Myocyte (in vitro differentiated cells): ENCODE measurements at places on chromosomes 4 and X. TPM values are rescaled to one million over a fixed set of nuclear protein-coding genes. Genes with fewer than 3 reads are reported as not detected.

RTL5 gene
- 1.1 and 1.7 TPM in 2 replicates for total RNA-seq

IL21 gene
- not detected in 2 replicates for total RNA-seq

NCAPG gene
- total RNA-seq, result 1.5 and 1.8 TPM in 2 replicates

HSFX3 gene
- total RNA-seq, result 0.32 TPM in 1 of 2 replicates, not detected in the other

TADA2B gene
- total RNA-seq, result 20.6 and 21.7 TPM in 2 replicates

TMPRSS11F gene
- total RNA-seq, result not detected in 2 replicates

NPY5R gene
- not detected in 2 replicates for total RNA-seq

UNC5C gene
- 0.31 and 0.35 TPM in 2 replicates for total RNA-seq

MAGEA4 gene
- total RNA-seq, result not detected in 2 replicates

DNA sequence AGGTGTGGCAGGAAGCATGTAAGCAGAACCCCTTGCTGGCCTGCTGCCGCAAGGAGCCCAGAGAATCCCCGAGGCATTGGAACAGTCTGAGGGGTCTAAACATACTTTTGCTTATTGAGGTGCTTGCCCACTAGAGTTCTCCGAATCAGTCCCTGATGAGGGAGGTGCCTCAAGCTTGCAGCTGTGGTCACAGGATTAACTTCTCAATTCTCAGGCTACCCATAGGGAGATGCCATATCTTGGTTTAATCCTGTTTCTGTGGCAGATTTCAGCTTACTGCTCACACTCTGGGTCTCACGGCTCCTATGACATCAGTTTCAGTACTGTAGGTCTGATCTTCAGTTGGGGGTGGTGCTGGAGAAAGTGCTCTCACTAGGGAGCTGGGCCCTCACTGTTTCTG is 39.9 kb downstream of the CCNG2 start:
- DNase-seq, result peak; percentile 36

DNA sequence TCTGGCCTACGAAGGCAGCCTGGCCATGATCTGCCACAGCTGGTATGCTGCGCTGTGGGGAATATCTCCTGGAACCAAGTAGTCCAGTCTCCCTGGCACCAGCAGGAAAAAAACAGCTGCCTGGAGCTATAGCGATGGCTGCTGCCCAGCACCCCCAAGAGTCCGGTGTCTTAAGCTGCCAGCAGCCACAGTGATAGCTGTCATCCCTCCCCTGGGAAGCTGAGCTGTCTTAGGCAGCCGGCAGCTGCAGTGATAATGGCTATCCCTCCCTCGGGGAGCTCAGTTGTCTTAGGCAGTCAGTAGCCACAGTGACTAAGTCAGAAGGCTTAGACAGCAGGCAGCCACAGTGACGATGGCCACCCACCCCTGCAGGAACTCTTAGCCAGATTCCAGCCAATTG is 205.1 kb downstream of the STPG2 start:
- DNase-seq, result peak; percentile 44

DNA sequence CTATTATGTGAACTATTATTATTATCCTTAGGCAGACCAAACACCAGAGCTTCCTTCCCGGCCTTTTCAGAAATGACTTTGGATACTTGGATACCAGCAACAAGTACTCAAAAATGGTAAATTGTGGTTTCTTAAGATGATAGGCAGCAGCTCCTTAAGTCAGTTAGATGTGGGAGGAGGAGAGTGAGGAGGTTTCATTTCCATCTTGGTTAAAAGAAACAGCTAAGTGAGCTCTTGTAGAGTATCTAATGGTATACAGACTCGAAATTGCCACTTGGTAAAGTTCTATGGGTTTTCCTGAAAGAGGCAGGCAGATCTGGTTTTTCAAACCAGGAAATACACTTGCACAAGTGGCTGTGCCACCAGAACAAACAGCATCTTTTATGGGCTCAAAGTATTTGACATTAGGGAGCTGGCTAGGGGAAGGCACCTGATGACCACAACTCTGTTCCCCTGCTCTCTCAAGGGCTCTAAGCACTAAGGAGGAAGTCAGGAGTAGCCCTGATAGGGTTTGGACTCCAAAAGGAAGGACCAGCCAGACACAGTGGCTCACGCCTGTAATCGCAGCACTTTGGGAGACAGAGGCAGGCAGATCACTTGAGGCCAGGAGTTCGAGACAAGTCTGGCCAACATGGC is 130.9 kb downstream of the TMEM164 start:
- no peak for DNase-seq

DNA sequence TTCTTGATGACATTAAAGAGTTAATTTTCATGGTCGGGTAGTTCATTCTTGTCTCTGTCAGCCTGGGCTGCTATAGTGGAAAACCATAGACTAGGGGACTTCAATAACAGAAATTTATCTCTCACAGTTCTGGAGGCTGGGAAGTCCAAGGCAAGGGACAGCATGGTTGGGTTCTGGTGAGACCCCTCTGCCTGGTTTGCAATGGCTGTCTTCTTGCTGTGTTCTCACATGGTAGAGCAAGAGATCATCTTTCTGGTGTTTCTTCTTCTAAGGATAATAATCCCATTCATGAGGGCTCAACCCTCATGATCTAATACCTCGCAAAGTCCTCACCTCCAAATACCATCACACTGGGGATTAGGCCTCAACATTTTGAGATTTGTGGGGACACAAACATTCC is 50.1 kb downstream of the RHOH start:
- DNase-seq, result no peak

GRCh38 chrX:116009346-116009745 is 161.2 kb upstream of the AGTR2 start:
- no peak for DNase-seq

- DNase-seq, result no peak
Measured at GRCh38 chrX:71177327-71177726, 32.7 kb downstream of the NLGN3 start.

DNA sequence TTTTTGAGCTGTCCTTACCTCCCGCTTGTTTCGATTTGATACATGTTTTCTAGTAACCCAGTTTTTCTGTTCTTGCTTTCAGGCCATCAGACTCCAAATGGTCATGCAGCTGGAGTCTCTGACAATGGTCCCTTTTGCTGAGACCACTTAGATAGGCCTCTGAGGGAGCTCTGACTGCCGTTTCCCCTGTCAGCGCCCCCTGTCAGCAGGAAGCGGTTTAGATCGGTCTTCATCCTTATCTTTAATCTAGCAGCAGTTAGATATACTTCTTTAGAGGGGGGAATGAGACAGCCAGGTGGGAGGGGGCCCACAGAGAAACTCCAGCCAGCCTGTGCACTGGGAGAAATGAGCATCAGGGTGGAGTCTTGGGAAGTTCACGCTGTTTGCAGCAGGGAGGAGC is 457.9 kb downstream of the GPAT3 start:
- DNase-seq, result no peak

DNA sequence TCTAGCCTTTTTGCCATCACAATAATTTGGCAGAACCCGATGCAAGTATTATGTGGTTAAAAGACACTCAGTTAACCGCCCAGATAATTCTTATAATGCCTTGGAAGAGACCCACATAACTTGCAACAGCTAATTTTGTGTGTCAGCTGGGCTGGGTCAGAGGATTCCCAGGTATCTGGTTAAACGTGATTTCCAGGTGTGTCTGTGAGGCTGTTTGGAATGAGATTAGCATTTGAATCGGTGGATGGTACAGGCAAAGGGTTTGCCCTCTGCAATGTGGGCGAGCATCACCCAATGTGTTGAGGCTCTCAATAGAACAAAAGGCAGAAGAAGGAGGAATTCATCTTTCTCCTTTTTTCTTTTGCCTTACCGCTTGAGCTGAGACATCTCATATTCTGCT is 314.2 kb upstream of the PUDP start:
- no peak for DNase-seq

GRCh38 chrX:136953867-136954787 is 73.6 kb upstream of the RBMX start:
- peak; percentile 67 for DNase-seq

DNA sequence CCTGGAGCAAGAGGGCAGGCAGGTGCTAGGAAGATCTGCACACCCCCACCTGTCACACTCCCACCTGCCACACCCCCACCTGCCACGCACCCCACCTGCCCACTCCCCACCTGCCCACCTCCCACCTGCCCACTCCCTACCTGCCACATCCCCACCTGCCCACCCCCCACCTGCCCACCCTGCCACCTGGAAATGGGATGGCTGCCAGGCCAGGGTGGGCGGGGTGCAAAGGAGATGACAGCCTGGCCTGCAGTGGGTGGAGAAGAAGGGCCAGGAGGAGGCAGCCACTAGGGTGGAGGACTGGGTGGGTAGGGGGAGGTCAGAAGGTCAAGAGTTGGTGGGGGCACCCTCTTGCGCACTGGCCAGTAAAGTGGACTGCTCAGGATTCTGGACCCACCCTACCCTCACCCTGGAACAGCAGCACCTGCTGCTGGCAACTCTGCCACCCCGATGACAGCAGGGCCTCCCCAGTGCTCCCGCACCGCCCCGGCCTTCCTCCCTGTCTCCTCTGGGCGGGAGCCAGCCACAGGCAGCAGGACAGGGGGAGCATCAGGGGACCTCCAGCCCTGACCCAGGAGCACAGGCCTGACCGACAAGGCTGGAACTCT is 66.8 kb upstream of the NKX1-1 start:
- no peak for DNase-seq

DNA sequence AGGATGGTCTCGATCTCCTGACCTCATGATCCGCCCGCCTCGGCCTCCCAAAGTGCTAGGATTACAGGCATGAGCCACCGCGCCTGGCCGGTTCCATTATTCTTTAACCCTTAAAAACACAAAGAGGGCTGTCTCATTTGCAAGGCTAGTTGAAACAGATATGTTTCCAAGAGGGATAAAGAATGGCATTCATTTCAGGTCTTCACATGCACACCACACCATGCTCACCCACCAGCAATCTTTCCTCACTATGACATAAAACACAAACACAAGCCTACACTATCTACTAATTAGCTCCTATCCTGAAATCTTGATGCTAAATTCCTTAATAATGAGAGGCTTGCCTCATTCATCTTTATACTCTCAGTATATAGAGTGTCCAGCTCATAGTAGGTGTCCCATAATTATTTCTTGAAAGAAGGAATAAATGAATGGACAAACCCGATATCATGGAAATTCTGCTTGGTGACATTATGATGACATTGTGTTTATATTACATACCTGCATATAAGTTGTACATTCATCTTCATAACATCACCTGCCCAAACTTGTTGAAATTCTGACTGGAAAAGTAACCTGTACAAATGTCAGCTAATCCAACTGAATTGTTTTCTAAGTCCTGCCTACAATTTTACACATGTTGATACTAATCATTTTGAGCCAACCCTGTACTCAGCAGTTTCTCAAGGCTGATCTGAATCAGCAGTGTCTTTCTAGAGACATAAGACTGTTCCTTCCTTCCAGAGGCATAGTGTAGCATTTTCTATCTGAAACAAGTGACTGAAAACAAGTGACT is 408.5 kb downstream of the KLHL13 start:
- no peak for DNase-seq

DNA sequence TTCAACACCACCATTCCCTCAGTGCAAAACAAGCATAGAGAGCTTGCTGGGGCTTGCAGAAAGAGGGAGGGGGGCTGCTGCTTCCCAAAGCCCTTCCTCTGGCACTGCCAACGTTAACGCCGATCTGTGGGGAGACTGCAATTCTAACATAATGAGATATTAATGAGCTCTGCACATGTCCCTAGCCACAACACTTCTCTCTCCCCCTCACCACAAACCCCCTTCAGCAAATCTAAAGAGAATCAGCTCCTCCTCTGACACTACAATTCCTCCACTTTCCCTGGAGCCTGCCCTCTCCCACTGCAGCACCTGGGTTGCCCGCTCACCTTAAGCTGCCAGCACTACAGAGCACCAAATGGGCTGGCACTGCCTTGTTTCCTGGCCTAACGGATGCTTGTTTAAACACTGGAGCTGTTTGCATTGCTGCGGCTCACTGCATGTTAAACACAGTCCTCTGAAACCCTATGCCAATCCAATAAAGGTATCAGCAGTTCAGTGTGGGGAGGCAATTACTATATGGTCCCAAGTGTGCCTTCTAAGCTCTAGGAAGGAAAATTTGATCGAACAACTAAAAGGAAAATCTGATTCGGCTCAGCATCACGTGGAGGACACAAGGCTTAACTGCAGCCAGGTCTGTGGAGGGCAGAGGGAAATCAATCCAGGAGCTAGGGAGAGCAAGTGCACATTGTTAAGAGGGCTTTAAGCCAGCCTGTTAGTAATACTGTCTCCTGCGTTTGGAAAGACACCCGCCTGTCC is 232.4 kb downstream of the MAML3 start:
- no peak for DNase-seq

- no peak for DNase-seq
Measured at GRCh38 chrX:18537524-18537923, 112.1 kb downstream of the CDKL5 start.

GRCh38 chr4:108849611-108850168 is 86.8 kb upstream of the ETNPPL start:
- peak; percentile 61 for DNase-seq

DNA sequence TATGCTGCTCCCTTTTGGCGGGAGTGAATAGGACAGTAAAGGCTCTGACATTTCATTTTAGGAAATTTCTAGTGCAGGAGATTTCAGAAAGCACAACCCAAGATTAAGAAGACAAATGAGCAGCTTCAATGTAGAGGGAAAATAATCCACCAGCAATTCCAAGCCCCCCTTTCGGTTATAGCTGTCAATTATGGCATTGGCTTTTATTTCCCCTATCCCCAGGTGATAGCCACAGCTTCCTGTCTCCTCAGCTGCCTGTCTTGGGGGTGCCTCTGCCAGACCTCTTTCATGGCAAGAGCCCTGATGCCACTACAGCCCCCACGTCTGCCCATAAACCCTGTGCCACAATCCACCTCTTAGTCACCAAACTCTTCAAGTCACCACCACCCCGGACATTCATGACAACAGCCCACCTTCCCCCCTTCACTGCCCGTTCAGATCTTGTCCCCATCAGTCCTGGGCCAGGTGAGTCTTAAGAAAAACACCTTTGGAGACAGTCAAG is 48.4 kb upstream of the CLNK start:
- DNase-seq, result no peak

DNA sequence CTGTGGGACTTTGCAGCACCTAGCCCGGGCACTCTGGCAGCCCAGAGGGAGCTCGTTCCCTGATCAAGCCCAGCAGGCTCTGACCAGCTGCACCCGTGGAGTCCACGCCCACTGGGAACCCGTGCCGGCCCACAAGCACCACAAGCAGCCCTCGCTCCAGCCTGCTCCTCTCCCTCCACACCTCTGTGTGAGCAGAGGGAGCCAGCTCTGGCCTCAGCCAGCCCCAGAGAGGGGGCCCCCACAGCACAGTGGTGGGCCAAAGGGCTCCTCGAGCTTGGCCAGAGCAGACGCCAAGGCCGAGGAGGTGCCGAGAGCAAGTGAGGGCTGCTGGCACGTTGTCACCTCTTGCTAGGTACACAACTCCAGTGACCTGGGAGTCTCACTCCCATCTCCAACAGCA is 5.1 kb upstream of the UGT2A1 start:
- no peak for DNase-seq

GRCh38 chr4:5957076-5957475 is 61.2 kb downstream of the C4orf50 start:
- no peak for DNase-seq

- no peak for DNase-seq
Measured at GRCh38 chr4:38090455-38091246, 130.5 kb downstream of the PTTG2 start.
